ENCODE measurements at places on chromosomes 13 and 19.

DNA sequence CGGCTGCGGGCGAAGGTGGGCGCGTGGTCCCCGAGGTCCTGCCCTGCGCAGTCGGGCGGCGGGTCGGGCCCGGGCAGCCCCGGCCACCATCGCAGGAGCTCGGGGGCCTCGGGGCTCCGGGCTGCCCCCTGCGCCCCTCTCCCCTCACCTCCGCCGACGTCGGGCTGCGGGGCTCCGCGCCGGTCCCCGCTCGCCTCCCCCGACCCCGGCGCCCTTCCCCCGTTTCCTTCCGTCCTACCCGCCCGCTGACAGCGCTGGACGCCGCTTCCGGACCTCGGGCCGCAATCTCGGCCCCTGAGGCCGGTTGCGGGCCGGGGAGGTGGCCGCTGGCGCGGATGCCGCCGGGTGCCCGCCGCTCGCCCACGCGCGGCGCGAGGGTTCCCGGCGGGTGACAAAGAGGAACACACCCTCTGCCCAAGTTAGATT lies 720 bp downstream of the FARP1 start:
- DNase-seq = no peak

- no peak for DNase-seq
Observed at GRCh38 chr13:62113179-62113578, 697.5 kb upstream of the PCDH20 start.

GRCh38 chr19:21084343-21084742 lies 2.3 kb downstream of the ZNF714 start:
- DNase-seq = no peak

DNA sequence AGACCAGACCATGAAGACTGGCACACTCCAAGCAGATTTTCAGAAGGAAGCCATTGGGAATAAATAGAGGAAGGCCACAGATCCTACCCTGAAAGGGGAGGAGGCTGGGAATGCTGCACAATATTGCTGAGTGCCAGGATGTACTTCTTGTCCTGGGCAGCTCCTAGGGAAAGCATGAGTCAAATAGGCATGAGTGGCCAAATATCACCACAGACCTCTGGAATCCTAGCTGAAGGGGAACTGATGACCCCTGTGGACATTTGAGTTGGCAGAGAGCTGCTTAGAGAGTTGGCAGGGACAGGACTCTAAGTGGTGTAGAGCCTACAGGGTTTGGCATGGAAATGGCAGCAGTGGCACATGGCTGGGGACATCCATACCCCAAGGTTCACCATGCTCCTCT lies 234.3 kb upstream of the TRPC4 start:
- no peak for DNase-seq

DNA sequence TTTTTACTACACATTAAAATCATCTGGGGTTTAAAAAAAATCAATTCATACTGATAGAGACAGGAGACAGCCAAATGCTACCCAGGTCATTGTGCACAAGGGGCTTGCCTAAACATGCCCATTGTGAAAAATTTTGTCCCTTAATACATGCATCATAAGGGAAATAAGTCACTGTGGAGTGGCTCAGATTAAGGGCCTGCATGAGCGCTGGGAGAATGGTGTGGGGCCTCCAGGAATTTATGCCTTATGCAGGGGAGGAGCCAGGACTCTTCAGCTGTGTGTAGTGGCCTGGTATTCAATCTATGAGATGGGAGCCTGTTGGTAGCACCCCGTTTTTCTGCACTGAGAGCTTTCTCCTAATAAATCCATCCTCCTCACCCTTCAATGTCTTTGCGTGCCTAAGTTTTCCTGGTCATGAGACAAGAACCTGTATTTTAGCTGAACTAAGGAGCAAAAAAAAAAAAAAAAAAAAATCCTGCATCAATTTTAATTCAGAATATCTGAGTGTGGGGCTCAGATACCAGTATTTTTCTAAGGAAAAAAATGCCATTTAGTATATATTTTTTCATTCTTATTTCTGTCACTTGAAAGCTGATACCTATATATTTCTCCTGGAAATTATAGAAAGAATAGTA lies 997.6 kb upstream of the ATXN8OS start:
- DNase-seq = no peak

DNA sequence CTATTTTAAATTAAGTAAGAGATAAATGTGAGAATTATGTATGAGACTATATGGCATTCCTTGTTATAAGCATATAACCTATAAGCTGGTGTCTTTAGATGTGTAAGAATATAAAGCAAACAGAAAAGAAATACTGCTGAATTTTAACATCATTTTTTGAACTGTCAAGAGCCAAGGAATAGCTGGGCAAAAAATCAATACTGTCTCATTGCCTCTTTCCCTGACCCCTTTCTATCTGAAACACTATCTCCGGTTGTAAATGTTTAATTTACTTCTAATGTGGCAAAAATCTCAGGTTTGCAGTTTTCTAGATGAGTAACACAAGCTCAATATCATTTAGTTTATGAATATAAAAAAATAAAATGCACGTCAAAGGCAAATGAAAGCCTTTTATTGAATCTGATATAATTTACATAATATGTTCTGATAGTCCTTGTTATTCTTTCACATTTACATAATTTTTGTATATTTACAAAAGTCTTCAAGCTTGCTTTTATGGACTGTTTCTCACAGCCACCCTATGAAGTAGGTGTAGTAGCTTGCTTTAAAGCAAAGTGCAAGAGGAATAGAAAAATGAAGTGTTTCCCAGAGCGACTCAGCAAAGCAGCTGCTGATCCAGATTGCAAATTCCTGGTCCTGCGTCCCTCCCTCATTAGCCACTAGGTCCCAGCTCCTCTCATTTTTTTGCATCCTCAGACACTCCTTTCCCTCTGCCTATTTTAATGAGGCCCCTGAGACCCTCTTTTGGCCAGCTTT lies 188.2 kb upstream of the RFC3 start:
- DNase-seq = no peak

DNA sequence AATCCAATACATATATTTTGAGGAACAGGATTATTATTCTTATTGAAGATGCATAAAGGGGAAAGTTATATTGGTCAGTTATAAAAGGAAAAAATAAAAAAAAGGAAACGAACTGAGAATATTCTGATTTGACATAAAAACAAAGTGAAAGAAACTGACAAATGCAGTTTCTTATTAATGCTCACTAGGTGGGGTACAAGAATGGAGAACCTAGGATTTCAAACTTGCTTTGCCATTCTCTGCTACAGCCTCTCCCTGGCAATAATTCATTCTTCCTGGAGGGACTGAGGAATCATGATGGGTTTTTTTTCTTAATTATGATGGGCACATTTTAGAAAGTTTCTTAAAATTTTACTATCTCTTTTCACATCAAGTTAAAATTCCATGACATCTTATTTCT lies 154.9 kb downstream of the PCDH9 start:
- no peak for DNase-seq

DNA sequence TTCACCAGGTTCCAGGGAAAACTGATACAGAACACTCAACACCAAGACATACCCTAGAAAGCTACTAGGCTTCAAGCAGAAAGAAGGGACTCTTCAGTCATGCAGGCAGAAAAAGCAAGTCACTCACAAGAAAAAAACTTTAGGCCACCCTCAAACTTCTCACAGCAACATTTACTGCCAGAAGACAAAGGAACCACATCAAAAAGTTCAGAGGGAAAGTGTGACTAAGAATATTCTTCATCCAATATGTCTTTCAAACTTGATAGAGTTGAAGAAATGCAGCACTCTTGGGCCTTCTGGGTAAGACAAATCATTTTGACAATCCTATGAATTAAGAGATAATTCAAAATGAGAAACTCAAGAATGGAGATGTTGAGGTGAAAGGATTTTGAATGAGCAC lies 7.7 kb downstream of the DZIP1 start:
- no peak for DNase-seq

- DNase-seq = no peak
Observed at GRCh38 chr13:102089177-102089576, 312.7 kb downstream of the FGF14 start.

DNA sequence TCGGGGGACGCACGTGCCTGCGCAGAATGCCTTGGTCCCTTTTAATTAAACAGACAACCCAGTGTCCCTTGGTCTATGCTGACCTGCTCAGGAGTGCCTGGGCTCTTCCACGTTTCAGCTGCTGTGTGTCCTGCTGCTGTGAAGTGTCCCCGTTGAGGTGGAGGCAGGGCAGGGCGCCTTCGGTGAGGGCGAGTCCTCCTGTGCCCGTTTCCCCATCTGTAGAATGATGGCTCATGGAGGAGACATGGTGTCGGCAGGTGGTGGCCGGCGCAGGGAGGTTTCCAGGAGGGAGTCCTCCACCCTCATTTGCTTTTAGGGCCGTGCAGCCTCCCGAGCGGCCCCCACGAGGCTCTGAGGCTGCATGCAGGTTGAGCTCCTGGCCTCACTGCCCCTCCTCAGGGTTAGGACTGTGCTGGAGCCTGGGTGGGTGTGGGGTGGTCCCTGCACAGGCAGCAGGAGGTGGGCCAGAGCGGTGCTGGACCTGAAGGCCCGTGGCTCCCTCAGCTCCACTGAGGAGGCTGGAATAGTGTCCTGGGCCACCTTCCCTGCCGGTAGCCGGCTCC lies 8.8 kb downstream of the STK11 start:
- DNase-seq = no peak

DNA sequence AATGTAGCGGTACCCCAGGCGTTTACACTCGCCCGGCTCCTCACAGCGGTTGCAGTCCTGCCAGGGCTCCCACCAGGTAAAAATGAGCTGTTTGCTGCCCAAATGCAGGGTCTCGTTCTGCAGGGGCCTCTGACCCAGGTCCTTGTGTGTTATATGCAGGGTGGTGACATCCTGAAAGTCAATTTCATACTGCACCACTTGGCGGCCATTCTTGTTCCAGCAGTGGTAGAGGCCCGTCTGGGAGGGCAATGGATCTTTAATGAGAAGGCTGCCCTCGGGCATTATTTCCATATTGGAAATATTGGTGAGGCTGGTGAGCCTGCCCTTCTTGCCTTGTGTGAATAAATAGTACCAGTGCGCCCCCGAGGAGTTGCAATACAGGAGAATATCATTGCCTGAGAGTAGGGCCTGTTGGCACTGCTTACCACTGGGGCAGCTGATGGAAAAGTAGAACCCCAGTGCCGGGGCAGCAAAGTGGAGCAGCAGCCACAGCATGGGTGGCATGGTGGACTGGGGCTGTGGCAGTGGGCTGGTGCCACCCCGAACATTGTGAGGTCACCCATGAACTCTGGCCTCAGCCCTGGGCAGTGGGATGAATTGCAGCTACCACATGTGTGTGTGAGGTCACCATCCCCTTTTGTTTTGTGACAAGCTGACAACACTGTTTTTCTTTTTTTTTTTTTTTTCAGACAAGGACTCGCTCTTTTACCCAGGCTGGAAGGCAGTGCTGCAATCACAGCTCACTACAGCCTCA lies at the start of gene FAM187B:
TSS of gene FAM187B (minus strand) at position 563 of the 754 bp plus-strand sequence. CDS start at position 504, 59 bp downstream.
- DNase-seq = no peak

DNA sequence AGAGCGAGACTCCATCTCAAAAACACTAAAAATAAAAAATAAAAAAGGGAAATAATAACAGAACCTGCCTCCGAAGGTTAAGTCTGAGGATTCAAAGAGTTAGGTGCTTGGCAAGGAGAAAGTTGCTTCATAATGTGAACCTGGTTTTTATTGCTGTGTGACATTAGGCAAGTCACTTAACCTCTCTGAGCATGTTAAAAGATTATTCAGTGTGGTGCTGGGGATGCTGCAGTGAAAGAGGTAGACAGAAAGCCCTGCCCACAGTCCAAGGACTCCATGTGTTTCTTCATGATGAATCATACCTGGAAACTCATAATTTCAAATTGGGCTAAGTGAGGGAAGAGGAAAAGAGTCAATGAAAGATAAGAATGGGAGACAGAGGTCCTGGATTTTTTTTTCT lies 2.4 kb downstream of the IL27RA start:
- no peak for DNase-seq

DNA sequence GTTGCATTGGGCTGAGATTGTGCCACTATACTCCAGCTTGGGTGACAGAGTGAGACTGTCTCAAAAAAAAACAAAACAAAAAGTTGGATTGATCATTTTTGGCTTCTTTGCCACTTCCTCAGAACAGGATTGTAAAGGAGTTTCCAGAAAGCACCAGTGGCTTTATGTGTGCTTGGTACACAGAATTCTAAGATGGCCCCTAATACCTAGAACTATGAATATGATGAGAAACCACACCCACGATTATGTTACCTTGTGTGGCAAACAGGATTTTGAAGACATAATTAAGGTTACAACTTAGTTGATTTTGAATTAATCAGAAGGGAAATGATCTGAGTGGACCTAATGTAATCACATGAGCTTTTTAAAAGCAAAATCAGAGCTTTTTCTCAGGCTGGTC lies 26.5 kb downstream of the CEACAM1 start:
- no peak for DNase-seq

GRCh38 chr13:33109271-33109697 lies 93.1 kb downstream of the KL start:
- no peak for DNase-seq

- DNase-seq = no peak
Observed at GRCh38 chr19:44345959-44346358, 10.5 kb downstream of the ZNF112 start.

DNA sequence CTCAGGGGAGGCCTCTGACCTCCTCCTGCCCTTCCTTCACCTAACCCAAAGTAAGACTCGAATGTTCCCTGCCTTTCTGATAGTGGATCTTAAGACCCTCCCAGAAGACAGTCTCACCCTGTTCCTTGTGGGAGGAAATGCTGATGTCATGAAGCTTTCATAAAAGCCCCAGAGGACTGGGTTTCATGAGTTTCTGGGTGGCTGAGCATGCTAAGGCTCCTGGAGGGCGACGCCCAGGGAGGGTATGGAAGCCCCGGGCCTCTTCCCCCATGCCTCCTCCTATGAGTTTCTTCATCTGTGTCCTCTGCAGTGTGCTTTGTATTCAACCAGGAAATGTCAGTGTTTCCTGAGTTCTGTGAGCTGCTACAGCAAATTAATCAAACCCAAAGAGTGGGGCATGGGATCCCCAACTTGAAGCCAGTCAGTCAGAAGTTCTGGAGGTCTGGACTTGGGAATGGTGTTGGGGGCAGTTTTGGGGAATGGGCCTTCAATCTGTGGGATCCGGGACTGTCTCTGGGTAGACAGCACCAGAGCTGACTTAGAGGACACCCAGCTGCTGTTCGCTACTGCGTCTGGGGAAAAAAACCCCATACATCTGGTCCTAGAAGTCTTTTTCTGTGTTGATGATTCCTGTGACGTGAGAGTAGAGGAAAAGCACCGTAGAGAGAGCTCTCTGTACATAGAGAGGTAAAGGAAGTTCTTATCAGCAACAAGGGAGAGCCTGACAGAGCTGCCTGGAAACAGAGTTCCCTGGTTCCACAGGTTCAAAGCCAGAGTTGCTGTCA lies 2.0 kb upstream of the LILRB2 start:
- no peak for DNase-seq

DNA sequence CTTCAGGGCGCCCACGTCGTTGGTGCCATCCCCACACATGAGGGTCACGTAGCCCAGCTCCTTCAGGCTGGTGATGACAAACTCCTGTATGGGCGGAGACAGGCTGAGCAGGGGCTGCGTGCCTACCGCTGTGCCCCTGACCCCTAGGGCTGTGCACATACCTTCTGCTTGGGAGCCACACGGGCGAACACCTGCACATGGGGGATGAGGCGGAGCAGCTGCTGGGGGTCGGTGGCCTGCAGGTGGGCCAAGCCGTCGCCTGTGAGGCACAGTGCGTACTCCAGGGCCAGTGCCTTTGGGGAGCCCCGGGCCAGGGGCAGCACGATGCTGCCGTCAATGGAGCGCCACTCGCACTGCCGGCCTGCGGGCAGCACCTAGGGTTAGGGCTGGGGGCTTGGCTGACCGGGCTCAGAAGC lies 6.1 kb upstream of the GMIP start:
- DNase-seq = no peak
